Activated gamma-delta T cell treated with Interleukin-2 at 50 U/mL for 16 hours (primary cell): ENCODE measurements at places on chromosomes 2 and 18.

- no peak for DNase-seq
Measured at GRCh38 chr18:76948345-76948744, 126.0 kb downstream of the ZNF236 start.

DNA sequence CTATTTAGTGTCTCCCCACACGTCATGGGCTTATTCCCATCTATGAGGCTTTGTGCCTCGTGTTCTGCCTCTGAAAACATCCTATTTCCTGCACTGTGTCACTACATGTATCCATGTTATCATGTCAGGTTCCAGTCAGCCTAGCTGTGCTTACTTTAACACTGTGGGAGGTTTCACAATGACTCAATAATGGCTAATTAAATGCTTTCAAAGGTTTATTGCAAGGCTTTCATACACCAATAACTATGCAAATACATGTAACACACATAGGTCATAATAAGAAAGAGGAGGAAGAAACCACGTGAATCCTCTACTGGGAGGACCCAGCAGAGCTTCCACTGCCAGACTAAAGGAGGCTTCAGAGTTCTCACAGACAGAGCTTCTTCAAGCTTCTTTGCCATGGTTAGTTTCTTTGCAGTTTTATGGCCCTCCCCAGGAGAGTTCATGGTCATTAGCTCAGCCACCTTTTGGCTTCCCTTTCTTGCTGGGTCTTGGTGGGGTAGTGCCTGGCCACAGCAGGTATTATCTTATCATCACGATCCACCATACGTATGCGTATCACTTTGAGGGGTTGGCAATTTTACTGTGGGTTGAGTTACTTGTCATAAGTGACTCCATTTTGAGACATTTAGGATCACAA is 5.1 kb upstream of the COLEC12 start:
- DNase-seq, result no peak

DNA sequence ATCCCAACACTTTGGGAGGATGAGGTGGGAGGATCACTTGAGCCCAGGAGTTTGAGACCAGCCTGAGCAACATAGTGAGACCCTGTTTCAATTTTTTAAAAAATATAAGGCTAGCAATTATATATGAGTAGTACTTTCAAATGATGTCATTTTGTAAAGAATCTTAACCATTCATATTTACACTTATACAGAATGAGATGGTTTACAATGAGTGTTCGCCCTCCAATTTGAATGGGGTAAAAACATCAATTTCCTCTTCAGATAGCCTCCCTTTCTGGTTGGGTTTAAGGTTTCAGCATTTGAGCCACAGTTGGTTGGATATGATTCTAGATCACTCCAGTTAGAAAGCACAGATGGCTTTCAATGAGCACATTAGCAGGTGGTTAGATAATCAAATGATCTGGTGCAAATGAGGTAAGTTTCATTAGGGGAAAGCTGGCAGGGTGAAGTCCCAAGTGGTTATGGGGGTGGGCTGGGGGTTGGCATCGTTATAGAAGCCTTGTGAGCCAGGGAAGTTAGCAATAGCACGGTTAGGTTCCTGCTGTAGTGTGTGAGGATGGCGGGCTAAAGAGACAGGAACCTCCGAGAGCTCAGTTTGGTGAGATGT is 63.9 kb downstream of the TRPM8 start:
- DNase-seq, result no peak

DNA sequence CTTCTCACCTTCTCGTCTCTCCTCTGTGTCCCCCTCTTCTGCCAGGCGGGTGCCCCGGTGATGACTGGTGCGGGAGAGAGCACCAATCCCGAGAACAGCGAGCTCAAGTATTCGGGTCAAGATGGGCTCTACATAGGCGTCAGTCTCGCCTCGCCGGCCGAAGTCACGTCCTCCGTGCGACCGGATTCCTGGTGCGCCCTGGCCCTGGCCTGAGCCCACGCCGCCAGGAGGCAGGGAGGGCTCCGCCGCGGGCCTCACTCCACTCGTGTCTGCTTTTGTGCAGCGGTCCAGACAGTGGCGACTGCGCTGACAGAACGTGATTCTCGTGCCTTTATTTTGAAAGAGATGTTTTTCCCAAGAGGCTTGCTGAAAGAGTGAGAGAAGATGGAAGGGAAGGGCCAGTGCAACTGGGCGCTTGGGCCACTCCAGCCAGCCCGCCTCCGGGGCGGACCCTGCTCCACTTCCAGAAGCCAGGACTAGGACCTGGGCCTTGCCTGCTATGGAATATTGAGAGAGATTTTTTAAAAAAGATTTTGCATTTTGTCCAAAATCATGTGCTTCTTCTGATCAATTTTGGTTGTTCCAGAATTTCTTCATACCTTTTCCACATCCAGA is 31.3 kb downstream of the GATA6 start:
- no peak for DNase-seq

DNA sequence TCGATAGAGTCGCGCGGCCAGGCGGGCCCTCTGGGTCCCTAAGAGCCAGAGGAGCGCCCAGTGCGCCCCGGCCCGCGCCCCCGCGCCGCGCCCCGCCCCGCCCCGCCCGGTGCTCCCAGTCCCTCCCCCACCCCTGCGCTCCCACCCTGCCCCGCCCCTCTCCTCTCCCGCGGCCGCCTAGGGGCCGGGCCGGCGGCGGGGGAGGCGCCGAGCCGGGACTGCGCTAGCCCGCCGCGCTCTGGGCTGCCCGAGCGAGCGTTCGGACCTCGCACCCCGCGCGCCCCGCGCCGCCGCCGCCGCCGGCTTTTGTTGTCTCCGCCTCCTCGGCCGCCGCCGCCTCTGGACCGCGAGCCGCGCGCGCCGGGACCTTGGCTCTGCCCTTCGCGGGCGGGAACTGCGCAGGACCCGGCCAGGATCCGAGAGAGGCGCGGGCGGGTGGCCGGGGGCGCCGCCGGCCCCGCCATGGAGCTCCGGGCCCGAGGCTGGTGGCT is at the start of gene GPC1:
Gene GPC1 (plus strand): TSS at position 207 of the 491 bp plus-strand sequence. CDS start 256 bp downstream, at position 463.
- peak; percentile 37 for DNase-seq

GRCh38 chr2:166000401-166000800 is 46.8 kb upstream of the TTC21B start:
- DNase-seq, result no peak

DNA sequence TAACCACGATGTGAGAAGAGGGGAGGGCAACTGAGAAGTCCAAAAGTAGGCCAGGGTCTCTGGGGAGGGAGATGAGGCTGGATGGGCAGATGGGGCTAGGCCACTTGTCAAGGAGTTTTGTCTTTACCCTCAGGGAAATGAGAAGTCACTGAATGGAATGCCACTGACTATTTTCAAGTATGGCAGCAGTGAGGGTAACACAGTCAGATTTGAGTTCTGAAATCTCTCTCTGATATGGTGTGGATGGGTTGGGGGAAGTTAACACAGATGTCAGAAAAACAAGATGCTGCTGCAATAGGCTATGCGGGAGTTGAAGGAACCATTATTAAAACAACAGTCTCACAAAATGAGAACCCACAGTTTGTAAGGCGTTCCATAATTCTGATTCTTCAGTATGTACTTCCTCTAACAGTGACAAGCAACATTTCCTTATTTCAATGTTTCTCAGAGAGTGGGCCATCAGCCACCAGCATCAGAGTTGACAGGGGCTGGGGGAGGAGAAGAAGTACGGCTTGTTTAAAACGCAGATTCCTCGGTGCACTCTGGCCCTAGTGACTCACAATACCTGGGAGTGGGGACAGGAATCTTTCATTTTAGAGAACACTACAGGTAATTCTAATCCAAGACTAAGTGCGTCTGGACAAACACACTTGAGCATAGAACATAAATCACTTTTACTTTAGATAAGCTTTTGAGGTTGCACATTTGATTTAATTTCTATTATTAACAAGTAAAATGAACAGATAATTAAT is 301.5 kb upstream of the LYPD1 start:
- no peak for DNase-seq

DNA sequence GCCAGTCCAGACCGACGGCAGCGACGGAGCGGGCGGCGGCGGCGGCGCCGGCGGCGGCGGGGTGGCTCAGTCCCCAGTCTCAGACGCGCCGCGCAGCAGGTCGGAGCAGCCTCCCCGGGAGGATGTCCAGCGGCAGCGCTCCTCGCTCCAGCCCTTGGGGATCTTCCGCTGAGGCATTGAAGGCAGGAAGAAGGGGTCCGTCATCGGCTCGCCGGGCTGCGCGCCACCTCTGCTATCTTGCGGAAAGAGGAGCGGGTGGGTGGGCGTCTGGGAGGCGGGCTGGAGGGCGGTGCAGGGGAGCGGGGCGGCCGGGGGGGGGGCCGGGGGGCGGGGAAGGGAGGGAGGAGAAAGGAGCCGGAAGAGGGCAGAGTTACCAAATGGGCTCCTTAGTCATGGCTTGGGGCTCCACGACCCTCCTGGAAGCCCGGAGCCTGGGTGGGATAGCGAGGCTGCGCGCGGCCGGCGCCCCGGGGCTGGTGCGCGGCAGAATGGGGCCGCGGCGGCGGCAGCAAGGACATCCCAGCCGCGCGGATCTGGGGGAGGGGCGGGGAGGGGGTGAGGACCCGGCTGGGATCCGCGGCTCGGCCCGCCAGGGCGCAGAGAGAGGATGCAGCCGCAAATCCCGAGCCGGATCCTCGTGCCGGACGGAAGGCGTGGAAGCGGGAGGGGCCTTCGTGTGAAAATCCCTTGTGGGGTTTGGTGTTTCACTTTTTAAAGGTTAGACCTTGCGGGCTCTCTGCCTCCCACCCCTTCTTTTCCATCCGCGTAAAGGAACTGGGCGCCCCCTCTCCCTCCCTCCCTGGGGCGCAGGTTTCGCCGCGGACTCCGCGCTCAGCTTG is at the start of gene NETO1:
Gene NETO1 (minus strand): TSS at position 242 of the 839 bp plus-strand sequence. CDS start 696 bp downstream, outside the sequence.
- no peak for DNase-seq

DNA sequence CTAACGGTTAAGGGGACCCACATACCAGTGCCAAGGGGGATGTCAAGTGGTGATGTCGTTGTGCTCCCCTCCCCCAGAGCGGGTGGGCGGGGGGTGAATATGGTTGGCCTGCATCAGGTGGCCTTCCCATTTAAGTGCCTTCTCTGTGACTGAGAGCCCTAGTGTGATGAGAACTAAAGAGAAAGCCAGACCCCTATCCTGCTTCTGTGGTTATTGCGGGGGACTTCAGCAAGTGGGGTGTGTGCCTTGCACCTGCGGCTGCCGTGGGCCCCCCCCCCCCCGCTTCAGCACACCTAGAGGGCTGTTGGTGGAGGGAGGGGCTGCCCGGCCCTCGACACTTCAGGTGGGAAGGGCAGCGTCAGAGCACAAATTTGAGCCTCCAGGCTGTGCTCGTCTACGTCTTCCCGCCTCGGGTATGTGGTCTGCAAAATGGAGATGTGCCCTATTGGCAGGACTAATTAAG is 6.1 kb downstream of the CTDSP1 start:
- no peak for DNase-seq

- peak; percentile 41 for DNase-seq
Measured at GRCh38 chr2:38959938-38960608, 70.4 kb downstream of the ARHGEF33 start.

DNA sequence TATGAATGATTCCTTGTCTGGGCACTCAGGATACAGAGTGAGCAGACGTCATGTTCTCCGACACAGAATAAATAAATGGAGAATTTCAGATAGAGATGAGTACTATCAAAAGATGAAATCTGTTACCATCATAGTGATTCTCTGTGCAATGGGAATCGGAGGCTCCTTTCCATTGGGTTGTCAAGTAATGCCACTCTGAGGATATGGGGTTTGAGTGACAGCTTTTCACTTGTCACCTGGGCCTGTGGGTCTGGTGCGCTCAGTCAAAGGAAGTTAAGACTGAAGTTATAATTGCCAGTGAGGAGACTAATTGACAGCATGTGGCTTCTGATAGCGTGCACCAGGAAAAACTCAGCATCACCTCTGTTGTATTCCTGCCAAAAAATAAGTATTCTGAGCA is 387.2 kb downstream of the SOX11 start:
- DNase-seq, result no peak

- DNase-seq, result no peak
Measured at GRCh38 chr2:121058852-121059558, 226.0 kb downstream of the TFCP2L1 start.

DNA sequence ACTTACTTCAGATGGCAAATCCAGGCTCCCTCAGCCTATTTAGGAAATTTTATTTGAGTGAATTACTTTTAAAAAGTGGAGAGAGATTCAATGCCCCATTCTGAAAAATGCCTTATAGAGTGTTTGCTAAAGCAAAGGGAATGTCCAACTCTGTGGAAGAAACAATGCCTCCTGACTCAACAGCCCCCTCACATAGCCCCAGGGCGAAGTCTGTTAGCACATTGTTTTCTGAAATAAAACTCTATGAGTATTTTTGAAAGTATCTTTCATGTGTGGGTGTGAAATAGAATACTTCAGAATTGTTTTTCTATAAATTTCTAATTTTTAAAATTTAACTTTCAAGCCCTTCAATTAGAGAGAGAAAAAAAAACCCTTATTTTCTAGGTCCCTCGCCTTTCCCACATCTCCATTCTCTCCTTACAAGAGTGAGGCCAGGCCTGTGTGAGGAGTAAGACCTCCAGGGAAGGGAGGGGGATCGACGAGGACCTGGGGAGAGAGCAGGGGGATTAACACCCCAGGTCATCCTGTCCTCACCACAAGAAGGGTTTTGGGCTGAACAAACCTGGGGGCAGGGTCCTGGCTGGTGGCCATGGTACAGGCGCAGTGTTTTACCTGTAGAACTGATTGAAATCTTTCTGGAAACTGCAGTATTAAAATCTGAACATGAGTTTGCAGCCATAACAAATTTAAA is 141.4 kb downstream of the SNTG2 start:
- DNase-seq, result no peak

DNA sequence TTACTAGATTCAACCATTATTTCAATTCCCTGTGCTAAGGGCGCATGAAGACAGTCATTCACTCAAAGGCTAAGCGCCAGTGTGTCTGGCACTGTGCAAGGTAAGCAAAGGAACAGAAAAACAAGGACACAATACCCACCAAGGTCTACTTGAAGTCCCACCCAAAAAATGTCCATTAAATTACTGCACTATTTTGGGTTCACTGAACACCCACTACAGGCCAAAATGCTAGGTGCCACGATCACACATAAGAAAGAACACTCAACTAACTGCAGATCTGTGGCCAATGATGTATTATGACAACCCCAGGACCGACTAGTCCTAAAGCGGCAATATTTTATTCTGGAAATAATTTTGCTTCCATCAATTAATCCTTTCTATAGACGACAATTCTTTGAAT is 1.8 kb downstream of the TMEM131 start:
- no peak for DNase-seq

- no peak for DNase-seq
Measured at GRCh38 chr2:128038411-128038810, 10.6 kb upstream of the SAP130 start.

DNA sequence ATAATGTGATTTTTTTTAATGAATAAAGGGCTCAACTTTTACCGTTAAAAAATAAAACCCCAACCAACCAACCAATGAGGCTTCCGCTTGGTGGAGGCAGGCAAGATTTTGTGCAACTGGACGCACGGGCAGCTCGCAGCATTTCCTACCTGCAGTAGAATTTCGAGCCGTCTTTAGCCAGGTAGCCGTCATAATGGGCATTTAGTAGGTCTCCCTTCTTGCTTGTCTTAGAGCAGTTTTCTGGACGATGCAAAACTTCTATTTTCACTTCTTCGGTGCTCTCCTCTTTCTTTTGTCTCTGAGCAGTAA is 316 bp downstream of the FKBP7 start:
- DNase-seq, result no peak

- DNase-seq, result no peak
Measured at GRCh38 chr2:120230515-120231471, 7.6 kb upstream of the TMEM185B start.
